ENCODE measurements at places on chromosomes 4 and X.

- DNase-seq, result no peak
These were observed 27.5 kb upstream of the ABCG2 start for GRCh38 chr4:88185906-88186305.

- DNase-seq, result no peak
These were observed 1841.9 kb downstream of the STIM2 start for GRCh38 chr4:28702571-28702970.

GRCh38 chrX:18725310-18725943 lies 18.0 kb downstream of the PPEF1 start:
- DNase-seq, result no peak

- DNase-seq, result no peak
These were observed 61.9 kb upstream of the NFKB1 start for GRCh38 chr4:102439236-102439614.

GRCh38 chr4:71729856-71730255 lies 54.0 kb downstream of the GC start:
- no peak for DNase-seq

DNA sequence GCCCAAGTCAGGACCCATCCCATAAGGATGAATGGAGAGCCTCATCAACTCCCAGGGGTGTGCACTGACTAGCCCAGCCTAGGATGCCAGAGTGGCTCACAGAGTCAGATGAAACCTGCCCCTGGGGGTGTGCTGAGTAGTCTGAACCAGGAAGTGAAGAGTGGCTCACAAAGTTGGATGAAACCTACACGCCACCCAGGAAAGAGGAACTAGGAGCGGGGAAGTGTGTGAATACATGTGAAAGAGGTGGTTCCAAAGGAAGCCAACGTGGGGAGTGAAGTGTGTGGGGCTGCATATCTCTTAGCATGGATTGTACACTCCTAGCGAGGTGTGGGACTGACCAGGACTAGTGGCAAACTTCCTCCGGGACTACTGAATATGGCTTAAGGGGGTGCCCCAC lies 902.1 kb upstream of the NDST4 start:
- no peak for DNase-seq

GRCh38 chr4:76341063-76341462 lies 34.5 kb downstream of the STBD1 start:
- DNase-seq, result no peak

Data from NAMALWA (cell line).